ENCODE measurements at places on chromosomes 1 and 21.

DNA sequence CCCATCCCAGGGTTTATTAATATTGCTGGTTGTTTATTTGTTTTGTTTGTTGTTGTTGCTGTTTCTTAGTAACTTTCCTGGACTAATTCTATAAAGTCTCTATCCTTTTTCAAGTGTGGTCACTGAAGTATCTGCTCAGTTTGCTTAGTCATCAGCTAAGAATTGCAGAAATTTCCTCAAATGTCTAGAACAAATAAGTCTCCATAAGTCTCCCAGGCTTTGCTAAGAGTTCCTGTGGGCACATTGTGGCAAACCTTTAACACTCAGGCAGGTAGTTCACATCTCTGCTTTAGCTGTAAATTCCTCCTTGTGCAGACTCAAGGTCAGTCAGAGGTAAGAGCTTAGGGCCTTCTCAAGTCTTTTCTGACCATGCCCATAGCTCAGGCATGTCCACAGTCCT lies 38.9 kb upstream of the C1orf185 start:
- no peak for DNase-seq

DNA sequence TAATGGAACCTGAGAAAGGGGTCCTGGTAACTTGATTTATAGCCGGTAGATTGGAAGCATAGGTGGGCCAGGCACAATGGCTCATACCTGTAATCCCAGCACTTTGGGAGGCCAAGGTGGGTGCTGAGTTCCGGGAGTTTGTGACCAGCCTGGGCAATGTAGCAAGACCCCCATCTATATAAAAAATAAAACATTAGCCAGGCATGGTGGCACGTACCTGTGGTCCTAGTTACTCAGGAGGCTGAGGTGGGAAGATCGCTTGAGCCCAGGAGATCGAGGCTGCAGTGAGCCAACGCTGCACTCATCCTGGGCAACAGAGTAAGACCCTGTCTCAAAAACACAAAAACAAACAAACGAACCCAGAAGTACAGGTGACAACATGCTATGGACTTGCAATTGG lies 76.5 kb downstream of the ZNF281 start:
- DNase-seq = no peak

GRCh38 chr1:90835661-90836344 lies 118.7 kb upstream of the BARHL2 start:
- no peak for DNase-seq

GRCh38 chr1:200771625-200772555 lies 33.2 kb downstream of the CAMSAP2 start:
- DNase-seq = no peak

Data from GM13977 (cell line).